K562 (cell line): ENCODE measurements at places on chromosomes 11 and 22. TPM values are rescaled to one million over a fixed set of nuclear protein-coding genes. Genes with fewer than 3 reads are reported as not detected.

DNA sequence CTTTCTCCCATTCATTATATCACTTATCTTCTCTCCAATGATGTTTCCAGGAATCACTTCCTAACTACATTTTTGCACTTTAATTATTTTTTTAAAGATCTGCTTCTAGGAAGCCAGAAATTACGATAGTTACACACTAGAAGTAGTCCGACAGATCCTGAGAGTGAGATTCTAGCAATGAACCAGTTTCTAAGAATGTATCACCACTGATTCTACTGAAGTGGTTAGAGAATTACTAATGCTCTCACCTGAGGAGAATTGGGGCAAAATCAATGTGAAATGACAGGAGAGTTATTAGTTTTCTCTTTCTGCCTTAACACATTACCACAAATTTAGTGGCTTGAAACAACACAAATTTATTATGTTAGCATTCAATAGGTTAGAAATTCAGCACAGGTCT is 241.2 kb downstream of the CASP12 start:
- H3K4me1 ChIP-seq = no peaks in the 10 kb centered on the region
- no peaks in the 10 kb centered on the region for H3K27me3 ChIP-seq
- H3K27ac ChIP-seq = no peak overlapping the region
- no peaks in the 10 kb centered on the region for H3K36me3 ChIP-seq

Gene FERMT3
- total RNA-seq = 249 and 275 TPM in 2 replicates

GRCh38 chr11:117663821-117664220 is 133.2 kb downstream of the DSCAML1 start:
- H3K27ac ChIP-seq = no peak overlapping the region
- H3K36me3 ChIP-seq = no peaks in the 10 kb centered on the region
- H3K4me1 ChIP-seq = no peaks in the 10 kb centered on the region
- H3K4me3 ChIP-seq = no peak overlapping the region
- DNase-seq = no peak
- peaks cover 28% of the 10 kb centered on the region; the same call in 2 of the 3 replicates for H3K27me3 ChIP-seq

Gene C11orf42
- total RNA-seq = not detected in 2 replicates

GRCh38 chr22:21778705-21779363 is 43.2 kb upstream of the YPEL1 start:
- peaks cover 70% of the 10 kb centered on the region for H3K36me3 ChIP-seq
- H3K27me3 ChIP-seq = no peaks in the 10 kb centered on the region
- no peaks in the 10 kb centered on the region for H3K4me1 ChIP-seq

- DNase-seq = no peak
- no peaks in the 10 kb centered on the region for H3K36me3 ChIP-seq
- no peak overlapping the region for H3K4me3 ChIP-seq
- H3K27me3 ChIP-seq = no peaks in the 10 kb centered on the region
These were observed 61.2 kb upstream of the ARHGAP20 start for GRCh38 chr11:110773442-110773841.

GRCh38 chr11:74680703-74681531 is 50.3 kb downstream of the CHRDL2 start:
- H3K4me3 ChIP-seq = no peak overlapping the region
- no peaks in the 10 kb centered on the region for H3K36me3 ChIP-seq
- peaks cover 5% of the 10 kb centered on the region; the same call in 2 of the 3 replicates for H3K4me1 ChIP-seq

Gene OR8U1
- total RNA-seq = not detected in 2 replicates

- H3K36me3 ChIP-seq = no peaks in the 10 kb centered on the region
- H3K27me3 ChIP-seq = peaks cover 10% of the 10 kb centered on the region; the same call in 1 of the 3 replicates
- no peak overlapping the region for H3K27ac ChIP-seq
- no peak overlapping the region for H3K4me3 ChIP-seq
These were observed 2.0 kb downstream of the USH1C start for GRCh38 chr11:17542249-17542648.

Gene SCN2B
- total RNA-seq = not detected in 2 replicates

DNA sequence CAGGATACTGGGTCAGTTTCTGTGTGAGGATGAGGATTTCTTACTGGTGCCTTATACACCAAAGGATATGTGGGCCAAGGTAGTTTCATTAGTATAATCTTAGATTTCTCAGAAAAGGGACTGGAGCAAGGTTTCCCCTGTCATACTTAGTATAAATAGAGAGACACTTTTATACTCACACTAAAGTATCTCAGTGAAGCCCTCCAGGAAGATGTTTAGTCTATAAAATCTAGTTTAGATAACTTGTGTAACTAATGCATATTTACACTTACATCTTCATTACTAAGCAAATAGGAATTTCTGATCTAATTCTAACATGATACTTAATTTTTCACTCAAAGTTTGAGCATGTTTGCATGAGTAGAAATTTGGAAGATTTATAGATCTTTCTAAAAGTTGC is 11.1 kb downstream of the EMSY start:
- H3K36me3 ChIP-seq = peaks cover 79% of the 10 kb centered on the region
- no peak overlapping the region for H3K4me3 ChIP-seq
- no peak for DNase-seq
- no peaks in the 10 kb centered on the region for H3K27me3 ChIP-seq
- no peak overlapping the region for H3K27ac ChIP-seq

DNA sequence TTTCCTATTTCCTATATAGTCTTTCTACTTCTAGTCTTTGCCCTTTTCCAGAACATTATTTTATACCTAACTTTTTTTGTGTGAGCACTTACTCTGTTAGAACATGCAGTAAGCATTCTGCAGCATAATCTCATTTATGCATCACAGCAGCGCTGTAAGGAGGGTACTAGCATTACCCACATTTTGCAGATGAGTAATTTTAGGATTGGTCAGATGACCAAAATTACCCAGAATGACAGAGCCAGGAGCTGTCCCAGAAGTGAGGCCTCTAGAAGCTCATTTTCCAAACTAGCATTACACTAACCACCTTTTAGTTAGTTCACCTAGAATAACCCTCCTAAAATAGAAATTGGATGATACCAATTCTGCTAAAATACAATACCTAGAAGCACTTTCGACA is 47.1 kb upstream of the ARHGAP32 start:
- no peak overlapping the region for H3K27ac ChIP-seq
- H3K4me1 ChIP-seq = no peaks in the 10 kb centered on the region
- H3K4me3 ChIP-seq = no peak overlapping the region

- no peak overlapping the region for H3K4me3 ChIP-seq
- DNase-seq = no peak
- H3K4me1 ChIP-seq = no peaks in the 10 kb centered on the region
- no peaks in the 10 kb centered on the region for H3K27me3 ChIP-seq
- H3K27ac ChIP-seq = no peak overlapping the region
These were observed 48.8 kb downstream of the ARHGAP32 start for GRCh38 chr11:129143335-129143734.

- no peak for DNase-seq
- no peaks in the 10 kb centered on the region for H3K4me1 ChIP-seq
- no peak overlapping the region for H3K4me3 ChIP-seq
These were observed 90.6 kb downstream of the CELSR1 start for GRCh38 chr22:46446799-46447198.

- DNase-seq = no peak
- no peaks in the 10 kb centered on the region for H3K36me3 ChIP-seq
- no peak overlapping the region for H3K27ac ChIP-seq
- H3K4me3 ChIP-seq = no peak overlapping the region
These were observed 44.3 kb upstream of the CLPB start for GRCh38 chr11:72478669-72479068.

GRCh38 chr22:29125844-29126243 is 53.0 kb downstream of the KREMEN1 start:
- no peaks in the 10 kb centered on the region for H3K27me3 ChIP-seq
- H3K4me1 ChIP-seq = peaks cover 4% of the 10 kb centered on the region; the same call in 1 of the 2 replicates
- no peaks in the 10 kb centered on the region for H3K36me3 ChIP-seq
- no peak overlapping the region for H3K4me3 ChIP-seq
- DNase-seq = peak; percentile 7
- no peak overlapping the region for H3K27ac ChIP-seq

DNA sequence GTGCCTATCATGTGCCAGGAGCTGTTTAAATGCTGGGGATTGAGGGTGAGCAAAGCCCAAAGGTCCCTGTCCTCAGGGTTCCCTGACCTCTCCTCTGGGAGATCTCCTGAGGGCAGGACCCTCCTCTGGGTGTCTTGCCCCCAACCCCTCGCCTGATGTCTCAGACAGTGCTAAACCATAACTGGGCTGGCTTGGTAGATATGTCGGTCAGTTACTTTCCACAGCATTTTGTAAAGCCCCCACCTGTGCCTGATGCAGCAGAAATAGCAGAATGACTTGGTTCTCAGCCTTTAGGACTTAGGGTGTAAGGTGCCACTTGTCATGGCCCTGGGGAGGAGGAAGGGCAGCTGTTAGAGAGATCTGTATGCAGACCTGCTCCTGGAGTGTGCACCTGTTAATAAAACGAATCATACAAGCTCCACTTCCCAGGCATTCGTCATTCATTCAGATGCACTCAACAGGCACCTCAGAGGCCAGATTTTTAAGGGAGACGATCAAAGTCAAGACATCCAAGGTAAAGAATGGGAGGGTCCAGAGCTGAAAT is 88.1 kb downstream of the TP53I11 start:
- peaks cover 7% of the 10 kb centered on the region for H3K4me1 ChIP-seq
- H3K4me3 ChIP-seq = no peak overlapping the region
- DNase-seq = no peak
- H3K36me3 ChIP-seq = no peaks in the 10 kb centered on the region

DNA sequence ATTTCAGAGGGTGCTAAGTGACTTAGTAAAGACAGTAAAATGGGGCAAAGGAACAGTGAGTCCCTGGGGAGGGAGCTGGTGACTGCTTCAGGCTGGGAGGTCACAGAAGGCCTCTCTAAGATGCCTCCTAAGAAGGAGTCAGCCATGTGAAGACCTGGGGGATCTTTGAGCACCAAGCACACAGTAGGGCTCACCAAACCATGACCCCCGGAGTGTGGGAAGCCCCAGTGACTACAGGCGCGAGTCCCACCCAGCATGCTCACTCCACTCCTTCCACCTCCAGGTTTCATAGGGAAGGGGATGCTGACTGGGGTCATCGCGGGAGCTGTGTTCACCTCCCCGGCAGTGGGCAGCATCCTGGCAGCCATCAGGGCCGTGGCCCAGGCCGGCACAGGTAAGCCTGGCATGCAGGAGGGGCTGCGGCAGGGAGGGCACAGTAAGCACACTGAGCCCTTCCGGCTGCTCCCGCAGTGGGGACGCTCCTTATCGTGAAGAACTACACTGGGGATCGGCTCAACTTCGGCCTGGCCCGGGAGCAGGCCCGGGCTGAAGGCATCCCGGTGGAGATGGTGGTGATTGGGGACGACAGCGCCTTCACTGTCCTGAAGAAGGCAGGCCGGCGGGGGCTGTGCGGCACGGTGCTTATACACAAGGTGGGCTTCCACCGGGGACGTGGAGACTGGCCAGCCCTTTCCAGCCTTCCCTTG is 5.9 kb downstream of the TKFC start:
- peaks cover 58% of the 10 kb centered on the region; the same call in 2 of the 3 replicates for H3K4me1 ChIP-seq
- no peak overlapping the region for H3K4me3 ChIP-seq
- peaks cover 20% of the 10 kb centered on the region; the same call in 2 of the 3 replicates for H3K36me3 ChIP-seq
- DNase-seq = no peak
- no peaks in the 10 kb centered on the region for H3K27me3 ChIP-seq
- no peak overlapping the region for H3K27ac ChIP-seq

DNA sequence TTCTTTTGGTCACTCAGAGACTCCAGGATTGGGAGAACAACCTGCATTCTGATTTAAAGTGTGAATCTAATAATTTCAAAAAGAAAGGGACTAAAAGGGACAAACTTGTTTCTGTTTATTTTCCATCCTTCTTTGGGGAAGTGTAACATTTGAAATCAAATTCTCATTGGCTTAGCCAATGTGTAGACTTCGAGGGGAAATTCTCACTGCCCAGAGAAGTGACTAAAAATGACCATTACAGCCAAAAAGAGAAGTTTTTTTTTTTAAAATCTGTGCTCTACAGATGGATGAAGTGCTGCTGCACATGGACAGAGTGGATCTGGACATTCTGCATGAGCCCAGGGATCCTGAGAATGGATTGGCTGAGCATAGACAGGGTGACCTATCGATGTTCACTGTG is 49.4 kb upstream of the ELF5 start:
- no peak for DNase-seq
- no peaks in the 10 kb centered on the region for H3K36me3 ChIP-seq
- no peak overlapping the region for H3K4me3 ChIP-seq
- H3K27me3 ChIP-seq = peaks cover 7% of the 10 kb centered on the region; the same call in 1 of the 2 replicates
- no peaks in the 10 kb centered on the region for H3K4me1 ChIP-seq

GRCh38 chr11:76747153-76747914 is 35.8 kb upstream of the TSKU start:
- no peak overlapping the region for H3K4me3 ChIP-seq
- peak overlapping the region; percentile 32 for H3K27ac ChIP-seq
- DNase-seq = peak; percentile 48
- peaks cover 39% of the 10 kb centered on the region; the same call in 2 of the 3 replicates for H3K4me1 ChIP-seq
- H3K36me3 ChIP-seq = no peaks in the 10 kb centered on the region
